NB4 (cell line): ENCODE measurements at places on chromosomes 3 and 15.

DNA sequence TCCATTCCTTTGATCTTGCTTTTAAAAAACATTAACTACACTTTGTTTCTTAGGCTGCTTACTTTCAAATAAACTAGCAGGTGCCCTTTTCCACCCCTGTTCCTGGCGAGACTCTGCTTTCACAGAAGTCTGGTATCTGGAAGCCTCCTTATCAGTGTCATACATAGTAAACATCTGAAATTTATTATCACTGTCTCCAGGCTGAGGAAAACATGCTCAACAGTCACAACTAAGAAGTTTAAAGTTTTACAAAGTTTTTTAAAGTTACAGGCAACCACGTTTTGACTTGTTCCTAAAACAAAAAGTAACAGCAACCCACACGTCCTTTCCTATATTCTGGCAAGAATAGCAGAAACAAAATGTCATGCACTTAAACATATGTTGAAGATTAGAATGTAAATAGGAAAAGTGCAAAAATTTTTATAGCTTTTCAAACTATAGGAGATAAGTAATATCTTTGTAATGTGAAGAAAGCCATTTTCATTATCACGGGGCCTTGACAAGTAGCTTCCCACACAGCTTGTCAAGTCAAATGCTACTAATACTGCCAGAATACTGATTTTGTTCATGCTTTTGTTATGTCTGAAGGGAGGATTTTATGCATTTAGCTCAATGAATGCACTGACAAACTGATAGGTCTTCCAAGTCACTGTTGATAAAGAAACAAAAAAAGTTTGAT lies 275.2 kb upstream of the KCNMB2 start:
- DNase-seq = no peak

GRCh38 chr15:51750792-51751696 lies at the start of gene TMOD2:
TMOD2 (plus strand) TSS chr15:51751597; CDS start chr15:51766442, 14,845 bp downstream.
- DNase-seq = peak; percentile 59

DNA sequence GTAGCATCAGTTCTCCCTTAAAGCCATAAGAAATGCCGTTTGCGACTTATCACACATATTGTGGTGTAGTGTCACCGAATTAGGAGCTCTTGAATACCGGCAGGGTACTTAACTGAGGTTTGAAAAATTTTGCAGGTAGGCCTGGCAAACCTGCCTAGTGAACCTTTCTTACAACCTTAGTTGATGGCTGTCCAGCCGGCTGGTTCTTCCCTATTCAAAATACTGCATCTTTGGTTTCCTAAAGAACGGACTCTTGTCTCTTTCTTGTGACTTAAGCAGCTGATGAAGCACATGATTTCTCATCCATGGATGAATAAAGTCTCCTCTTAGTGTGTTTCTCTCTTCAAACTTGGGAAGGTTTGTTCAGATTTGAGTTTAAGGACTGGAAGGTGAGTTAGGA lies 1.5 kb downstream of the RAB7A start:
- DNase-seq = no peak

- DNase-seq = peak; percentile 50
Observed at GRCh38 chr3:13420831-13421765, 976 bp upstream of the NUP210 start.

- peak; percentile 71 for DNase-seq
Observed at GRCh38 chr15:31302778-31303725, 23.6 kb upstream of the KLF13 start.

- no peak for DNase-seq
Observed at GRCh38 chr3:188348435-188349244, 194.7 kb downstream of the LPP start.

DNA sequence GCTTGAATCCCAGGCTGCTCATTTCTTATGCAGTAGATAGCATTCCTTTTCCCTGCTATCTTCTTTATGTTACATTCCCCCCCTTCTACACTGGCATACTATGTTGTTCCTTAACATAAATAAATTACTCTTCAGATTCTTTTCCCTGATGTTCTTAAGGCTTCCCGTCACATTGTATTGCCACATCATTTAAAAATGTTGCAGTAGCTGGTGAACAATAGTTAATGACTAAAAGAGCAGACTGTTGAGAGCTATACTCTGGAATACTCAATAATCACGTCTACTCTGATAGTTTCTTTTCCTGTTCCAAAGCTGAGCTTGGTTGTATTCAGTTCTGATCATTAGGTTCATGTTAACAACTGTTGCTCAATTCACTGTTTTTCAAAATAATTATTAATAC lies 219.9 kb downstream of the CHST2 start:
- DNase-seq = no peak

DNA sequence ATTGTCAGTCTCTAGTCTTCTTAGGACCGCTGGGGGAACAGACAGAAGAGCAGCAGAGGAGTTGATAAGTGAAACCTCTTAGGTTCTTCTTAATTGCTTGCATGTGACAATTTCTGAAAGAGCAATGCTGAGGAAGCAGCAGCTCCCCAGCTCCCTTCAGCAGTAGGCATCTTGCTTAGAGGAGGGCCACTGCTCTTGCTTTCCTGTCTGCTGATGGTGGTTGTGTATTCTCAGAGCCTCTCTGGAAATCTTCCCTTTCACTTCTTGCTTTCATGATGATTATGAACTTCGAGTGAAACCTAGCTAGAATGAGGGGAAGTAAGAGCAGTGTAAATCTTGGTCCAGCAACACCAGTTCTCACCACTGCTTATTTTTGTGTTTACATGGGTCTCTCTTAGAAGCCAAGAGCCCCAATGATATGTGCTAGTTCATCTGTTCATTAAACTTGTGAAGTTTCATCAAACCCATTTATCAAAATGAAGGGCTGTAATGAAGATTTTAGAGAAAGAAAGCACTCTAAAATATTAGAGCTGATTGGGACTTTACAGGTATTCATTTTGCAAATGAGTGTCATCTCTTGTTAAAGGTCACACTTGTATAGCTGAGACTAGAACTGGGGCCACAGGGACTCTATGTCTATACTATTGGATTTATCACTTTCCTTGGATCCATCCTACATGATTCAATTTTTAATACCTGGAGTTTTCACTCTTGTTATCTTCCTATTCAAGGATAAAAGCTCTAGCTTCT lies 246.7 kb downstream of the LPP start:
- DNase-seq = no peak

DNA sequence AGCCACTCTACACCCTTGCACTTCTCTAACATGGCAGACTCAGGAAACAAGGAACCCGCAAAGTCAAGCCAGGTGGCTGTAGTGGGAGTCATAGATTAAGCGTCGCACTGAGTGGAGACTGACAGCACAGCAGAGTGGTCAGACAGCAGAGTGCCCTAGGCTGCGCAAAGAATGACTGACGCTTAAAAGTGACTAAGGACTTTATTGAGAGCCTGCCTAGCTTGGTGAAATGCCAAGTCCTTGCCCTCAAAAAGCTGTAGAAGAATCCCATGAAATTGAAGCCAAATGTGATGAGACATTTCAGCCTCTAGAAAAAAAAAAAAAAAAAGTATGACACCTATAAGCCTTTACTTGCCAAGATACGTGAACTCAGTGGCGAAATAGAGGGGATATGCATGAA lies 30.2 kb downstream of the NCEH1 start:
- DNase-seq = no peak

- no peak for DNase-seq
Observed at GRCh38 chr3:19934098-19934566, at the start of gene EFHB. EFHB (minus strand) TSS chr3:19934217; CDS start chr3:19934018, 199 bp downstream.

DNA sequence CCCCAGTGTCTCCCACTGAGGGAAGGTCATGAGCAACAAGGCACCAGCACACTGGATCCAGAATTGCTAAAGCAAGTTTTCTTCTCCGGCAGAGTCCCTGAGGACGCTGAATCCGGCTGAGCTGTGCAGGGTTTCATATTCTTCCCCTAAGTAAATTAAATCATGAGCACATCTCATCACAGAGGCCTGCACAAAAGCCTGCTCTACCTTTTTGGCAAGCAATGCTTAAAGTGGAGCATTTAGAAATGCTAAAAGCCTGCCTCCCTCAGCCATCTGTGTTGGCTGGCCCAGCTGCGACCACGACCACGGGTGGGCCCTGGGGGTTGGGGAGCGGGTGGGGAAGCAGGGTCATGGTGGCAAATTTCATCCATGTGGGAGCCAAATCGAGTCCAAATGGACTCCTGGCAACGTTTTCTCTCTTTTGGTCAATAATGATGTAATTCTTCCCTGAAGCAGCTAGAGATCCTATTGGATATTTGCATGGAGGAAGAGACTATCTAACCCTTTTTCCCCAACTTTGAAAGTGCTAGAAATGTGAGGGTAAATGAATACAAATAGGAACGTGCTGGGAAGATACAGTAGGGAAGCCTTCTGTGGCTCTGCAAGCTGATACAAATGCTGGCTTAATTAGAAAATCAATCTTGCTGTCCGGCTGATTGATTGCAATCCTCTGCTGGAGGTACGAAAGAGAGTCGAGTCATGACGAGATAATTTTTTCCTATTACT lies 532.8 kb upstream of the TBL1XR1 start:
- no peak for DNase-seq

- no peak for DNase-seq
Observed at GRCh38 chr15:90851114-90851513, 17.3 kb upstream of the FURIN start.

DNA sequence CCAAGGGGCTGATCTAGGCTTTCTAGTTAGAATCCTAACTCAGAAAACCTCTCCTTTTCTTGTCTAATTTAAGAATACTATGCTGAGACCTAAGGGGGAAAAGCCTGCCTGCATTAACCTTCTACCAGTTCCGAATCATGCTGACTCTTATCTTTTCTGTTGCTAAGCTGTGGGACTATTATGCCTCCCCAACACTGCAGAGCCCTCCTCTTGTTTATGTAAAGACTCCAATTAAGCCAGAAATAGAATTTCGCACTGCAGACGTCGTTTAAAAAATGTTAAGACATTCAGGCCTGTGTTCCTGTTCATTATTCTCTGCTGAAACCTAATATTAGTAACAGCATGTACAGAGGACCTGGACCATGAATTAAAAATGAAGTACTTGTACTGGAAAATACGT lies 310.6 kb upstream of the ATP11B start:
- DNase-seq = no peak

GRCh38 chr3:15292765-15293522 lies 39.4 kb downstream of the SH3BP5 start:
- DNase-seq = no peak

- no peak for DNase-seq
Observed at GRCh38 chr15:53580366-53580765, 179.1 kb downstream of the WDR72 start.

DNA sequence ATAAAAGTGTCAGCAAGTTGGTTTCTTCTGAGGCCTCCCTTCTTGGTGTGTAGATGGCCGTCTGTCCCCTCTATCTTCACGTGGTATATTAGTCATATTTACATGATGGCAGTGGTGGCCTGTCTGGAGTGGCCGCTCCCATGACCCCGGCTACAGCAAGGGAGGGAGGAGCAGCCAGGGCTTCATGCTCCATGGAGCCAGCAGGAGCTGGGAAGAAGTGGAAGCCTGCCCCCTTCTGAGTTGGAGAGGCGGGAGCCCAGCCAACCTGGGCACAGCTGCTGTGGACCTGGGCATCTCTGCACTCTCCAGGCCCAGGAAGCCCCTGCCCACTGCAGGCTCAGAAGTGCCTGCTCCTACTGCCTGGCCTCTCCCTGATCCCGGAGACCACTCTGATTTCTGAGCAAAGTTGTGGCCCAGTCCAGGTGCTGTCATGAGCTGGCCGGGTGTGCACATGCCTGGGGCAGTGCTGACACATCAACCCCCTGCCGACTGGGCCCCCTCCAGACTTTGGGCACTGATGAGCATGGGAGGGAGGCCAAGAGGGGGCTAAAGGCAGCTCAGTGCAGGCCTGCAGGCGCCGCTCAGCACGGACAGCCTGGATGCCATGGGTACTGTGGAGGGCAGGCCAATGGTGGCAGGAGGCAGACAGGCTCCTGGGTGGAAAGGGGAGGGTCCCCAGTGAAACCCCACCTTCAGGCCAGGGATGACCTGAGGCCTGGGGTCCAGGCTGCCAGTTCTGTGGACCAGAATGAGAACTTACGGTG lies 84.8 kb downstream of the SERPINI1 start:
- DNase-seq = no peak

- DNase-seq = no peak
Observed at GRCh38 chr3:71514621-71515020, 68.9 kb downstream of the FOXP1 start.

DNA sequence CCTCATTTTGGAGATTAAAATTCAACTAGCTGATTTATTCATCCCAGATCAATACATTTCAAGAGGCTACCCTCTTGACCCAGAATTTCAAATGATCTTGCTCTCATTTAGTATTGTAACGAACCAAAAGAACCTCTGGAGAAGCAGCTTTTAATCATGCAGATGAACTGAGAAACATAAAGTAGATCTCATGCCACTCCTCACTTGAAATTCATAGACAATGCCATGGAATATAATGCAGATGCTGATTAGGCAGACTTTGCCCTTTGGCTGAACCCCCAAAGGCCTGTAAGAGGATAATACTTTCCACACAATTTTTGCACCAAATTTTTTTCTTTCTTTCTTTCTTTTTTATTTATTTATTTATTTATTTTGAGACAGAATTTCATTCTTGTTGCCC lies 358.3 kb downstream of the NEK10 start:
- DNase-seq = no peak

DNA sequence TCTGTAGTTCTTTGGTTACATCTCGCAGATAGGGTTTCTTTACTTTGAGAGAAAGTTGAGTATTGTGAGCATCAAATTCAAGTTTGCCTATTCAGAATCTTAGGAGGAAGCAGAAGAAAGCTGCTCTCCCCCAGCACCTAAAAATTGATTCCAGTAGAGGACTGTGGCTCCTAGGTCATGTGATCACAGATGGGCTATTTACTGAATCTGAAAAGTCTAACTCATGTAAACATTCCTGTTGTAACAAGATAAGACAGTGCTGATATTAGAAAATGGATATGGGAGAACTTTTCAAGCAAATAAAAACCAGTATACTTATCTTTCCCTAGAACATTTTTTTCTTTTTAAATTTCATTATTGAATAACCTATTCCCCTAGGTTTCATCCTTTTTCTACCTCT lies 308.4 kb upstream of the SLITRK3 start:
- no peak for DNase-seq

DNA sequence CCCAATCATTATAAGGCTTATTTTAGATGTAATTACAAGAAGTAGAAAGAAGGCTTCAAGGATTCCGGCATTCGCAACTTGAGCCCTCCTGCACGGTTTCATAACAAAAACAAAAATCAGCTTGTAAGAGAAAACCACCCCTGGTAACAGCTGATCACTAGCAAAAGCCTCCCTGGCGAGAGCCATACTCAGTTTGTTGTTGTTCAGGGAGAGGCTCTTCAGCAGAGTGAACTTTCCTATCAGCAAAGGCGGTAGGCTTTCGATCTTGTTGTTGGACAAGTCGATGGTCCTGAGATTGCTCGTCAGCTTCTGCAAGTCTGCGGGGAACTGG lies 710 bp downstream of the LRRC57 start:
- DNase-seq = no peak

DNA sequence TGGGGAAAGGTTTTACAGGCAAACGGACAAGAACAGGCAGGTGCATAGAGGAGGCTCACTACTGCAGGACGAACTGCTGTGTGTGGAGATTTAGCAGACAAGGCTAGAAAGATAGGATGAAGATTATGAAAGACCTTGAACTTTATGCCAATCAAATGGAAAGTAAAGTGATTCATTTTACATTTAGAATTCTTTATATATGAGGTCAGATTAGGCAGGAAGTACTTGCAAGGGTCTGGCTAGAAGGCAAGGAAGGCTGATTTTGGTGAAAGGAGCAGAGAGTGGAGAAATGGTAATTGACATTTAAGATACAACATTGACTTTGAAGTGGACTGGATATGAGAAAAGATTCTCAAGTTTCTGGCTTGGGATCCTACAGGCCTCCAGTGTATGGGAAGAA lies 33.6 kb downstream of the PLSCR4 start:
- DNase-seq = no peak
